ENCODE measurements at places on chromosomes 11 and 22.

DNA sequence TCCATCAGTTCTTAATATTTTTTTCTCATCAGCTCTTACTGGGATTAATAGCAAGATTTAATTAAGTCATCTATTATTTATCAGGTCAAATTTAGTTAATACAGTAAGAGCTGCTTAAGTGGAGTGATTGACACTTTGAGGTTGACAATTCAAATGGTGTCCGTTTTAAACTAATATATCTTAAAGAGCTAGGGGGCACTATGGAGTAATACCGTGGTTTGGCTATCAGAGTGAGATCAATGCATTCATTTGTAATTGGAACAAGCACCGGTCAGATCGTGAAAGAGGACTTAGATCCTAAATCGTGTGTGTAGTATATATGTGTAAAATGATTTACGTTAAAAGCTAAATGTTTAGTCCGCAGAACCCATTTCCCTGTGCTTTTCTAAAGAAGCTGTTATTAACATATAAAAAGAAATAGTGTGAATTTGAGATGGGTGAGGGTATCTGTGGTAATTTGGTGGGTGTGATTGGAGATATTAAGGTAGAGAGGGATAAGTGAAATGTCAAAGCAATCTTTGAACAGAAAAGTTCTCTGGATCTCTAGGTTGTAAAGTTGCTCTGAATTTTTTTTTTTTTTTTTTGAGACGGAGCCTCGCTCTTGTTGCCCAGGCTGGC, 2.3 kb downstream of the SIK2 start:
- DNase-seq = peak; percentile 70

DNA sequence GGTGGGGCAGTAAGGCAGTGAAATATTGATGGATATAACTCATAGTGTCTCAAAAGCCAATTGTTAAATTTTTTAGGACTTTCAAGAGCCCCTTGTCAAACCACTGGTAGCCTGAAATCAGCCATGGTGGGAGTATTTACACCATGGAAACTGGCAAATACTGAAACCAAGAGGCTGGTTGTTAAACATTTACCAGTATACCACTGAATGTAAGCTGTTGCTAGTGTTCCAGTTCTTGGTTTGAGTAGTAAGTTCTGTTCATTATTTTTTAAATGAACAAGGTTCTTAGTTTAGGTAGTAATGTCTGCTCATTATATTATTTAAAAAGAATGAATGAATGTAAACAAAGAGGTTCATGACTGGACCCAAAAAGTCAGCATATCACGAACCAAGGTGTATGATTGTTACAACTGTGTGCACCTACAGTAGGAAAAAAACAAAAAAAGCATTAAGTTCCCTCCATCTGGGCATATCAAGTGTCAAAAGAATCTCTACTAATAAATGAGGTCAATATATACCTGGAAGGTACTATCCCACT, 4.5 kb upstream of the EIF3F start:
- no peak for DNase-seq

DNA sequence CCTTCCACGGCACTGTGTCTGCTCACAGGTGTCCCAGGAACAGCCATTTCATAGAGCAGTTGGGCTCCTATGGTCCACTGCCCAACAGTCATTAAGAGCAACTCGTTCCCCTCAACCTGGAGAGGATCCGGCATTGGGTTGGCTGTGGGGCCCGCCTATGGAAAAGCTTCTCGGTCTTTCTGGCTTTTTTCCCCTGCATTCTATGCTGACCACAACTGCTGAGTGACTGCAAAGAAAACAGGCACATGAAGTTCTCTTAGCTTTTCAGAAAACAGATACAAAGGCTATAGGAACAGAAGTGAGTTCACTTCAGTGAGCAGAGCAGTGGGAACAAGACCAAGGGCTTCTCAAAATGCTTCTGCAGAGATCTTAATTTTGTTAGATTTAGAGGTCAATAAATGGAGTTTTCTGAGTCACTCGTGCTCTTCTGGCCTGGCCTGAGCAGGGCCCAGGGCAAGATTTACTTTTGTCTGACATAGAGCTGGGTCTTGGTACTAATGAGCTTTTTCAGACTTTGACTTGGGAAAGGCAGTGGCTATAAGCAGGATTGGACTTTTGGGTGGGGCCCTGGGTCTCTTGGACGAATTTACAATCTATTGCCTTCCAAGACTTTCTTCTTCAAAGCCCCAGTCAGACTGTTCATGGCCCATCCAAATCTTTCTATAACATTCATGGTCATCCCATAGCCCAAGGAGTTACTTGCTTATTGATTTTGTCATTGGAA, 13.6 kb upstream of the APOL5 start:
- no peak for DNase-seq

DNA sequence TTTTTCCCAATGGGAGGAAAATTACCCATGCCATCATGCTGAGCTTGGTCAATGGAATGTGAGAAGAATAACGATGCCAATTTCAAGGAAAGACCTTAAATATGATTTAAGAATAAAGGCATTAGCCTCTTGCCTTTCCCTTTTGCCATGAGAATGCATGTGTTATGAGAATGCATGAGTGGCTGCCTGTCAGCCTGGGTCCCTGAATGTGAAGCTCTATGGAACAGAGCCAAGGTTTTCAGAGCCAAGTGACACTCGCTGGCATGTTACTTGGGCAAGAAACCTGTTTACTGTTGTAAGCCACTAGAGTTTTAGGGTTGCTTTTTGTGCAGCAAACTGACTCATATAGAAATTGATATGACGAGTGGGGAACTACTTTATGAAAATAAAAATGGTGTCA, 75.7 kb downstream of the JRKL start:
- DNase-seq = no peak

- DNase-seq = no peak
Measured at GRCh38 chr11:119686177-119686882, 42.7 kb downstream of the NECTIN1 start.

- no peak for DNase-seq
Measured at GRCh38 chr11:17496406-17496805, 19.8 kb upstream of the ABCC8 start.

All from activated CD4-positive, alpha-beta T cell treated with anti-CD3 and anti-CD28 coated beads, Interleukin-2, Interleukin-4, amounts not matched to agents 100 ng/mL and 50 ng/mL, durations not matched to agents 16 hours and 8 hours (primary cell).